Stimulated activated CD4-positive, alpha-beta T cell treated with anti-CD3 and anti-CD28 coated beads, TNF-alpha, amount 100 ng/mL, for 48 hours (primary cell): ENCODE measurements at places on chromosomes 6 and 20.

DNA sequence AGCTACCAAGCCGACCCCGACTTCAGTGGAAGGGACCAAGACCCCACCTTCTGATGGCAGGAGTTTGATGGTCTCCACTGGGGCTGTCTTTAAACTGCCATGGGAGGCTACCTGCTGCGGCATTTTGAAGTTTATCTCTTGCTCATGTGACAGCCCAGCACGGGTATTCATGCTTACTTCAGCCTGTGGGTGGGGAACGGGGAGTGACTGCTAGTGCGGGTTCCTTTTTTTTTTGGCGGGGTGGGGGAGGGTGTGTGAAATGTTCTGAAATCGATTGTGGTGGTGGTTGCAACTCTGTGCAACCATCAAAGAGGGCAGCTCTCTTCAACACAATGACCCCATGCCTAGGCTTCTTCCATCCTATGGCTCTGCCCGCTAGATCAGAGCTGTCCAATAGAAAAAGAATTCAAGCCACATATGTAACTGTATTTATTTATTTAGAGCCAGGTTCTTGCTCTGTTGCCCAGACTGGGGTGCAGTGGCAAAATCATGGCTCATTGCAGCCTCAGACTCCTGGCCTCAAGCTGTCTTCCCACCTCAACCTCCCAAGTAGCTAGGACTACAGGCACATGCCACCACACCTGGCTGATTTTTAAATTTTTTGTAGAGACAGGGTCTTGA lies 53.7 kb downstream of the PPP1R16B start:
- DNase-seq = no peak

DNA sequence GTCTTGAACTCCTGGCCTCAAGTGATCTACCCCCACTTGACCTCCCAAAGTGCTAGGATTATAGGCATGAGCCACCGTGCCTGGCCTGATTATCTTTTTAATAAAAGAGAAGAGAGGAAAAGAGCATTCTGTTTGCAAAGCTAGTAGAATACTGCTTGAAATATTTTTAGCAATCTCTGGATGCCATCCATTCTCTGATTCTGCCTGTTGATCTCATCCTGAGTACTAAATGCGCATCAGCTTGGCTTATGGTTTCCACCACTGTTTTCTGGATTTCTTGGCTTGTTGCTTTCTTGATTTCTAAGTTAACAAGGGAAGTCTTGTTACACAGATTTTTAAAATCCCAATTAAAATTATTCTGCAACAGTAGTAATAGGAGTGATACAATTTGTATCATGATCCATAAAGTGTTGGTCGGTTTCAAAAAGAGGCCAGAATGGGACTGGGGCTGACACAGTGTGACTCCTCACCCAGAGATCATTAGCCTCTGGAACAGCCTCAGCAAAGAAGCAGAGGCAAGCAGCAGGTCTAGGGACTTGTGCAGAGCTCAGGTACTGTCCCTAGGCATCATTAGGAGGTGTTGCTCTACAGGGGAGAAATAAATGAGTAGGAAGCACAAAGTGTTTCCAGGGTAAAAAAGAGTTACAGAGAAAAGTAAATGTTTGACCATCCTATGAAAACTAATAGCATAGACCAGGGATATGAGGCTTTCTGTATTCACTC lies 17.8 kb upstream of the SLC16A10 start:
- DNase-seq = no peak

GRCh38 chr6:8383584-8383983 lies 51.8 kb downstream of the SLC35B3 start:
- no peak for DNase-seq

DNA sequence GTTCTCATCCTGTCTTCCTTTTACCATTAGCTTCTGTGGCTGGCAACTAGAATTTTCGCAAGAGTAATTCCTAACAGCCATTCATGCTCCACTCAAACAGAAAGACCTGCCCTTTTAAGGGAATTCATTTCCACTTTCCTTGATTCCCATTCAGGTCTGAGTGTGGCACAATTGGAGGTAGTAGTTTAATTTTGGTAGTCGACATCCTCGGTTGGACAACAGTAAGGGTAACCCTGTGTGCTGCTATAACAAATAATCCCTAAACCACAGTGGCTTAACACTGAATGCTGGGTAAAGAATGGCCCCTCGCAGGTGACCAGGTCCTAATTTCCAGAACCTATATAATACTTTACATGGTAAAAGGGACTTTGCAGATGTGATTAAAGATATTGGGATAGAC lies 142.9 kb downstream of the BMP7 start:
- DNase-seq = no peak

DNA sequence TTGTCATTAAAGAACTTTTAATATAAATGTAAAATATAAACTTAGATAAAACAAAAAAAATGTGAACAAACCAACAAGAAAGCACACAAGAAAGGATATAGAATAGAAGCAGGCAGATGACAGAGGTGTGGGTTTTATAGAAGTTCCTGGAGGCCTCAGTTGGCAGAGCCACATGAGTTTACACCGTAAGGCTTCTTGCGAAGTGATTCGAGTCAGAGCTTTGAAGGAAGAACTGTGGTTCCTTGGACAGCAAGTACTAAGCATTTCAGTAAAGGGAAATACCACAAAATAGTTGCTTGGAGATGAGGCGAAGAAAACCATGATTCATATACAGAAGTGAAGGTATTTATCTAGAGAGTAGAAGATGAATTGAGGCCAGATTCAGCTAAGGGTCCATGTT lies 207.9 kb upstream of the EYA4 start:
- no peak for DNase-seq

GRCh38 chr20:49865559-49865958 lies 49.8 kb downstream of the SPATA2 start:
- no peak for DNase-seq

- peak; percentile 76 for DNase-seq
Observed at GRCh38 chr6:402901-403658, 11.5 kb downstream of the IRF4 start.

- no peak for DNase-seq
Observed at GRCh38 chr20:2350606-2351005, 30.1 kb upstream of the TGM6 start.

- DNase-seq = peak; percentile 1
Observed at GRCh38 chr6:19210849-19211590, 626.1 kb upstream of the ID4 start.

GRCh38 chr6:6793388-6794250 lies 205.1 kb downstream of the LY86 start:
- DNase-seq = no peak

GRCh38 chr6:161439093-161439492 lies 165.2 kb upstream of the AGPAT4 start:
- DNase-seq = no peak

DNA sequence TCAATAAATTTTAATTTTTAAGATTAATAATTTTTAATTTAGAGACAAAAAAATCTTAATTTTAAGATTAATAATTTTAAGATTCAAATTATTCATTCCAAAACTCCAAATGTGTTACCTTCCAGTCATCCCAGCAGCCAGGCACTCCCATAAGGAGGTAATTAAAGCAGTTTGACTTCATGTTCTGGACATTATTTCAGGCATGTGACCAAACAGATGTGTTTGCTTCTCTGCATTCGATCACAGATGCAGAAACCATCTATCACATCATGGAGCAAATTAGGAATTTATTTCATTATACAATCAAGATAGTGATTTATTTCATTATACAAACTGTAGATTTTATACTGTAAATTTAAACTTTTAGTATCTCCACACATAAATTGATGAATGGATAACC lies 150.3 kb downstream of the AKAP7 start:
- DNase-seq = no peak

DNA sequence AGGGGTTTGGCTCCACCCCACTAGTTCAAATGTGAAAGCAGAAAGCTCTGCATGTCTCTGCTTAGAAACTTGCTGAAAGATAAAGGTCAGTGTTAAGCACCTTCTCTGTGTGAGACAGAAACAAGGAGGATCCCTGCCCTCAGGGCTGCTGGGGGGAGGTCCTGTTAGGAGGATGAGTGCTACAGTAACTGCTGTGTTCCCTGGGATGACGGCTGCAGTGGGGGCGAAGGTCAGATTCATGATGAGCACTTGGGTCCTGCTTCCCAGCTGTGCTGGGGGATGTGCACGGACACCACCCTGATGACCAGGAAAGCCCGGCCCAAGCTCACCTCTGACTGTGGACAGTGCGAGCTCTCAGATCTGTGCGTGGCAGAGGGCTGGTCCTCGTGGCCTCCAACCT lies 252.6 kb downstream of the DLL1 start:
- DNase-seq = no peak

DNA sequence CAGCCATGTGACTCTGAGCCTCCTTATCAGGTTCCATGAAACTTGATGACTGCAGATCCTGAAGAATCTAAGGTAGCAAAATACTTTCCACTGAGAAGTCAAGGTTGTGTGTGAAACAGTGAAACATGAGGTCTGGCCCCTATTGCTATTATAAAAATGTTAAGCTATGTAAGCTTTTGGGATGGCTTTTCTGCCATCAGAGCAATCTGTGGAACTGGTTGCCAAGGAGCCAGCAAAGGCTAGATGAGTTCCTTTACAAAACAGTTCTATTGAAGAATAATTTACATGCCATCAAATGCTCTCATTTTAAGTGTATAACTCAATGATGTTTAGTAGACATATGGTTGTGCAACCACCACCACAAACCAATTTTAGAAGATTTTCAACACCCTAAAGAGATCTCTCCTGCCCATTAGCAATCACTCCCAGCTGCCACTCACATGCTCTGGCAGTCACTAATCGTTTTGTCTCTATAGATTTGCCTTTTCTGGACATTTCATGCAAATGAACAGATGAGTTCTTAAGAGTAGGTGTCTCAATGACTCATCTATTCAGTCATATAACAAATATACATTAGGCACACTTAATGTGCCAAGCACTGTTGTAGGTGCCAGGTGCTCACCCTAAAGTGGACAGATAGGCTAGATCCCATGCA lies 19.9 kb upstream of the MEP1A start:
- DNase-seq = no peak

- DNase-seq = no peak
Observed at GRCh38 chr20:44415833-44416715, 59.6 kb upstream of the TTPAL start.

- no peak for DNase-seq
Observed at GRCh38 chr6:14804785-14805210, 441.1 kb upstream of the JARID2 start.

DNA sequence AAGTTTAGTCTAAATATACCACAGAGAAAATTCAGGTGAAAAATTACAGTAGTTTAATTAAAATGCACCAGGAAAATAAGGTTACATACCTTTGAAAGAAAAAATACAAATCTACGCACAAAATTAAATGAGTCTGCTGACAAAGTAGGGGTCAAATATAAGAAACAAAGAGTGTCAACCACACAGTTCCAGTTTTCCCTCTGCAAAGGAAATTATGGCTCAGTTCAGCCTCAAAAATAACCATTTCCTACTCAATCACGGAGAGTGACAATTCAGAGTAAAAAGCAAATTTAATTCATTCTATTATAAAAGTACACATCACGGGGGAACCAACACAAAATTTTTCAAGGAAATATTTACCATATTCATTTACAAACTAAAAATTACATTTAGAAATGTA lies 124.8 kb downstream of the PTPRK start:
- no peak for DNase-seq

DNA sequence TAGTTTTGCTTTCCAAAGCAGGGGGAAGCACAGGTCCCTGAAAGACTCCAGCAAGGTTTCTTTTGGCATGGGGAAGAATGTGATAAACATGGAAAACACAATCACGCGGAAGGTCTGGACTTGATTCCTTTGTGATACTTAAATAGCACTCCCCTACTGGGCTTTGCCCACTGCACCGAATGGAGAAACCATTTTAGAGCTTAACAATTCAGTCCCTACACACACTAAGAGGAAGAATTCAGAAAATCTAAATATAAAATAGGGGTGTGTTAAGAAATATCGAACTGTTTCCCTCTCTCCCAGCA lies 71.4 kb upstream of the NHSL1 start:
- DNase-seq = no peak

DNA sequence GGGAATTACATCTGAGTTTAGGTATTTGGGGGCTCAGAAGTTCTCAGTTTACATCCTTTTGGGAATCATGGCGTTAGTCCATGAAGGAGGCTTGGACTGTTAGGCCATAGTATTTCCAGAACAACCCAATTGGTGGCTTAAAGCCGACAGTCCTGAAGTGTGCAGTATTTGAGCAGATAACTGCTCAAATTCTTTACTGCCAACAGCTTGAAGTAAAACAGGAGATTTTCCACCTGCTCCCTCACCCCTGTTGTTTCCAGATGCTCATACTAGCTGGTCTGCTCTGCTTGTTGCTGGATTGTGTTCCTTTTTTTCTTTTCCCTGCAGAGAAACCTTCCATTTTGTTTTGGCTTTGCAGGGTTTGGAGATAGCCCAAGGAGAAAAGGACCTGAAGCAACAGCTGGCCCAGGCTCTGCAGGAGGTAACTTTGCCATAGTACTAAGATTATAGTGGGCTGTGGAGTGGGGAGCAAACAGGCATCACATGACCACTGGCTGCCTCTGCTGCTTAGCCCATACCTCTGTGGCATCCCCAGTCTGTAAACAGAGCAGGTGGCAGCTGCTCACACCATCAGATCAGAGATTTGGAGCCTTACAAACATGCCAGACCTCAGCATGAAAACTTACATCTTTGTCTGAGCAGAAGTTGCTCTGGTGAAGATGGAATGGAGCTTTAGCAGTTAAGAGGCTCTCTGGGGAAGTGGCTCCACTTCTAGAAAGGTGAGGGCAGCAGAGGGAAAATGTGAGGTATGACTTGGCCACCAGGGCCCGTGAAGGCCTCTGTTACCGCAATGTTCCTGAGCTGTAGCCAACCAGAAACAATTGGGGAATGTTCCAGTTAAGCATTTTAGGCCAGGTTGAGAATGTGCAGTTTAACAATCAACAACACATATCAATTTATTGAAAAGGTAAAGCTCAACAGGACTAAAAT lies 17.6 kb downstream of the RNF8 start:
- no peak for DNase-seq

DNA sequence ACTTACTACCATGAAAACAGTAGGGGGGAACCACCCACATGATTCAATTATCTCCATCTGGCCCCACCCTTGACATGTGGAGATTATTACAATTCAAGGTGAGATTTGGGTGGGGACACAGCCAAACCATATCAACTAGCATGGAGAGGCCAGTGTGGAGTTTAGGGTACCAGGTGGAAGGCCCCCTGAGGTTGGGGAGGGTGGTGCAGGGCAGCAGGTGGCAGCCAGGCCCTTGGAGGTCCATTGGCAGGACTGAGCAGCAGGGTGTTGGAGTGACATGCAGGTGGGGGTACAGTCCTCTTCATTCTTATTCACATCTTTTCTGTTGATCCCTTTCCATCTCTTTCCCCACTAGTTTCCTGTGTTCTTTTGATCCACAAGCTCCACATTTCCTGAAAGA lies 42.9 kb downstream of the PHACTR3 start:
- no peak for DNase-seq

GRCh38 chr6:7195339-7196018 lies 87.7 kb downstream of the RREB1 start:
- no peak for DNase-seq

DNA sequence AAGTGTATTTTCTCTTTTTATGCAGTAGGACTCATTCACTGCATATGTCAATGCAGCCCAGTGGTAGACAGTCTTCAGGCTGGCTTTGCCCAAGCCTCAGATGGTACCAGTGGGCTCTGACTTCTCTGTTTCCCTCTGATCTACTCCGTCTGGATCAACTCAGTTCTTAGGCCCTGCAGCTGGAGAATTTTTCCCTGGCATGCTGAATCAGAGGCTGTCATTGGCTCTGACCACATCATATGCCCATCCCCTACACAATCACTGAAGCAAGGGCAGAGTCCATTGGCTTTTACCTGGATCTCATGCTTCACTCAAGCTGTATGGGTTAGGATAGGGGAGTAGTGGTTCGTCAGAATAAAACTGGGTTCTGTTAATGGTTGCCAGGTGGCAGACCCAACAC lies 57.8 kb downstream of the KIZ start:
- no peak for DNase-seq

- DNase-seq = no peak
Observed at GRCh38 chr6:72425003-72425681, 196.7 kb upstream of the KCNQ5 start.

GRCh38 chr6:44043479-44044153 lies 83.6 kb downstream of the MRPL14 start:
- DNase-seq = no peak
